Spinal cord (tissue), 10 donors: ENCODE measurements at places on chromosomes 2 and 18. TPM values are rescaled to one million over a fixed set of nuclear protein-coding genes. Genes with fewer than 3 reads are reported as not detected.
A peak's percentile ranks its signal among the peaks of the same experiment; 100 is the strongest.

DNA sequence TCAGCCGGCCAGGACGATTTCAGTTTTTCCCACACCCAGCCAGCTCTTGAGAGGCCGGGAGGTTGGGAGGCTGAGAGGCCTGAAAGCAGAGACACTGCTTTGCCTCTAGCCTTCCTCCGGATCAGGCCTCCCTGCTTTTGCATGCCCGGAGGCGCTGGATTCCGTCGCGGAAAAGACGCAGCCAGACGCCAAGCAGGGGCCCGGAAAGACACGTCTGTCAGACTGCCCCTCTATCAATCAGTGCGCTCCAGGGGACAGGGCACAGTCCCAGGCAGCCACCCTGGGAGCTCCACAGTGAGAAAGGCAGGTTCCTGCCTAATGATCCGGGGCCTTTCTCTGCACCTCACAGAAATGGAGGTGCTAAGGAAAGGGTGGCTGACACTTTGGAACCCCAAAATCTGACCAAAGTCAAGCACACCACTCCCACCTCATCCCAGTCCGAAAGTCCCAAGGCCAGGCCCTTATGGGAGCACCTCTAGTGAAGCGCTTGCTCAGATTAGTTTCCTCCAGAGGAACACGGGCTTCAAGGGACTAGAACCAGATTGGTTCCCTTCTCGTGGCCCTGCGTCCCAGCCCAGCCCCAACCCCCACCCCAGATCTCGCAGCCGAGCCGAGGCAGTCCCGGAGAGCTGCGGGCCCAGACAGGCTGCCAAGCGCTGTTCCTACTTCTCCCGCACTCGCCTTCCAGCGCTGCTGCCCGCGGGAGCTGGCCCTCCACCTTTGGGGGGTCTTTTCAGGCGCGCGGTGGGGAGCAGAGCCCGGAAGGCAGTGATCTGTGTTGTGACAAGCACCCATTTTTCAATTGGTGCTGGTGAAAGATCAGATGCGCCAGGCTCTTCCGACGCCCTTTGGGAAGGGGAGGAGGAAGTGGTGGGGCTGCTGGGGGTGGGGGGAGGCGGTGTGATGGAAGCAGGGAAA lies 5.0 kb downstream of the DLX1 start:
- H3K27ac ChIP-seq, result no peak overlapping the region
- peaks cover 44% of the 10 kb centered on the region for H3K4me1 ChIP-seq
- no peak overlapping the region for H3K4me3 ChIP-seq
- no peak for DNase-seq

GRCh38 chr2:189446780-189447179 lies 5.5 kb downstream of the WDR75 start:
- H3K27ac ChIP-seq, result no peak overlapping the region
- peaks cover 4% of the 10 kb centered on the region for H3K4me1 ChIP-seq
- H3K4me3 ChIP-seq, result no peak overlapping the region
- peaks cover 4% of the 10 kb centered on the region for H3K36me3 ChIP-seq
- no peak for DNase-seq
- no peaks in the 10 kb centered on the region for H3K27me3 ChIP-seq

DNA sequence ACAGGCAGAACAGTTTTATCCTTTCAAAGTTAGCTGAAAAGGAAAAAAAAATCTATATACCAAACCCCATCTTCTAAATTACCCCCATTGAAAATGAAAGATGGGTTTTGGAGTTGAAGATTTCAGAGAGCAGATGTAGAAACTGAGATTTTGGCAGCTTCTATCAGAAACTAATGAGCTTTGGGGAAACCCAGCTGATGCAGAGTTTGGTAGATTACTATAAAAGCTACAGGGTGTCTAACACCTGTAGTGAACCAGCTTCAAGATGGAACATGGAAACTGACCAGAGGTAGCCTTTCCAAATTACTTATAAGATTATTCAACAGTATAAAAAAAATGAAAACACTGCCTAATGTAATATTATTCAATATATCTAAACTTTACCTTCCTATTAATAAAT lies 583.1 kb downstream of the XIRP2 start:
- no peaks in the 10 kb centered on the region for H3K36me3 ChIP-seq
- no peaks in the 10 kb centered on the region for H3K27me3 ChIP-seq
- no peak overlapping the region for H3K4me3 ChIP-seq
- H3K4me1 ChIP-seq, result no peaks in the 10 kb centered on the region
- DNase-seq, result no peak

DNA sequence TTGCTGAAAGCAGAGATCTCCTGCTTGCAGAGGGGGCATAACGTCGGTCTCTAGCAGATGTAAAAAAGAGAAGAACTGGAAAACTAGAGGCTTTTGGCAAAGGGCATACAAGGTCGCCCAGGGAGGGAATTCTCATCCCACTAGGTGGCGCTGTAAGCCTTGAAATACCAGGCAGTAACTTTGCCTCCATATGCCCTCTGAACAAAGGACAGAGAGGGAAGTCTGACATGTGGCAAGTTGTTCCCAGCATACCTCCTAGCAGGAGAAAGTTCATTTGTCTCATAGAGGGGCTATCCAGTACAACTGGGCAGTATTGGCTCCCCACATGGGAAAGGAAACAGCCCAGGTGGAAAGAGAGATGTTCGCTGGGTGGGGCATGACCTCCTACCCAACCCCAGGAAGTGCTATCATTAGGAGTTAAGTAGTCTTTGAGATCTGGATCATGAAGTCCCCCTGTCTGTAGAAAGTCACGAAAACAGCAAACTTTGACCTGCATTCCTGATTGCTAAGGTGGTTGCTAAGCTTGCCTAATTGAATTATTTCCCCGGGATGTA lies 39.9 kb downstream of the STK17B start:
- H3K27me3 ChIP-seq, result no peaks in the 10 kb centered on the region
- no peaks in the 10 kb centered on the region for H3K36me3 ChIP-seq
- no peak overlapping the region for H3K27ac ChIP-seq
- H3K4me1 ChIP-seq, result no peaks in the 10 kb centered on the region

DNA sequence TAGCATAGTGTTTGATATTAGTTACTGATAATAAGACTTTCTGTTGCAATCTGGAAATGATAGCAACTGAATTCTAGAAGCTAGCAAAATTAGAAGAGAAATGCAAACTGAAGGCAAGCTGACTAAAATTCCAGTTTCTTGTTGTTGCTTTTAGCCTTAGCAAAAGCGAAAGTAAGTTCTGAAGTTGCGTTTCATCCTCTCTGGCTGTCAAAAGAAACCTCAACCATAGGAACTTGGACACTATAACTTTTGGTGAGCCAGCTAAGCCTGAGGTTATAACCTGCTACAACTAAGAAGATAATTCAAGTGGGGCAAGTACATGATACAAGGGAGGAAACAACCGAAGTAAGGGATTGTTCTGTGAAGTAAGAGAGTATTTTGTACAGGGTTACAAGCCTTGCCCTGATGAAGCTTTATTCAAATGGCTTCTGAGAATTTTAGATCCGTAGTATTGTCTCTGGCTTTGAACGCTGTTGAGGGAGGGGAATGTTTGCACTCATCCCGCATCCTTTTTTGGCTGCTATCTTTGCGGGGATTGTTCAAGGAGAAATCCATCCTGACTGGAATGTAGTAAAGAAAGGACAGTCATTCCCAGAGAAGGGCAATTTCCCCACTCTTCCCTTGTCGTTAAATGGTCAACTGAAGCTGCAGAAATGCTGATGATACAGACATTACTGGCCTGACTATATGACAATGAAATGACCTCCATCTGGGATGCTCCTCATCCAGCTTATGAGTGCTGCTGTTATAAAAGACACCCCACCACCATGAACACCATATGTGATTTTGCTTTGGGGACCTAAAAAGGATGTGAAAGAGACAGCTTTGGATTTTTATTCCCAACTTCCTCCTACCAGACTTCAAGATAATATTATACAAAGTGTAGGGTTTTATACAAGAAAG lies 7.0 kb upstream of the TMX3 start:
- no peaks in the 10 kb centered on the region for H3K4me1 ChIP-seq
- H3K36me3 ChIP-seq, result no peaks in the 10 kb centered on the region
- H3K4me3 ChIP-seq, result no peak overlapping the region
- H3K27me3 ChIP-seq, result no peaks in the 10 kb centered on the region

- H3K36me3 ChIP-seq, result no peaks in the 10 kb centered on the region
- H3K27me3 ChIP-seq, result no peaks in the 10 kb centered on the region
- H3K27ac ChIP-seq, result peak overlapping the region; percentile 57
- no peak overlapping the region for H3K4me3 ChIP-seq
- DNase-seq, result peak; percentile 23
Observed at GRCh38 chr2:143524119-143524553, 394.9 kb downstream of the ARHGAP15 start.

- peaks cover 23% of the 10 kb centered on the region for H3K36me3 ChIP-seq
- no peak overlapping the region for H3K4me3 ChIP-seq
- peaks cover 11% of the 10 kb centered on the region for H3K4me1 ChIP-seq
- H3K27me3 ChIP-seq, result no peaks in the 10 kb centered on the region
- no peak overlapping the region for H3K27ac ChIP-seq
Observed at GRCh38 chr2:172965433-172966212, 110.0 kb upstream of the MAP3K20 start.

DNA sequence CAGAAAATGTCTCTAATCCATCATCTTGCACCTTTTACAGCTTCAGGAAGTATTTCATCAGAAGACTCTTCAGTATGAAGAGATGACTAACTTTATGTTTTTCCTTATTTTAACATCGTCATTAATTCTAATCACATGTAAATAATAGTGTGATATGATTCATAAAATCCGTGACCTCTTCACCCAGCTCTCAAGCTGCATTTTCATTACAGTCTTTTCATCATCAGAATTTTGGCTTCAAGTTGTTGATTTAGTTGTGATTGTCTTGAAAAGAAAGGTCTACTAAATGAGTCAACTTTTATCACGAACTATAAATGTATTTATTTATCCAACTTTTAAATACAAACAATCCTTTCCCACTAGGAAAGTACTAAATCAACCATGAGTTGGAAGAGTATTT lies 410.3 kb downstream of the LRP1B start:
- H3K4me3 ChIP-seq, result no peak overlapping the region
- DNase-seq, result no peak
- H3K27me3 ChIP-seq, result no peaks in the 10 kb centered on the region
- no peak overlapping the region for H3K27ac ChIP-seq
- H3K36me3 ChIP-seq, result no peaks in the 10 kb centered on the region

SLC5A7 gene
- total RNA-seq, result 3.7 TPM

- H3K27me3 ChIP-seq, result peaks cover 3% of the 10 kb centered on the region
- peaks cover 5% of the 10 kb centered on the region for H3K4me1 ChIP-seq
- no peak overlapping the region for H3K4me3 ChIP-seq
- DNase-seq, result no peak
- no peak overlapping the region for H3K27ac ChIP-seq
Observed at GRCh38 chr18:57214976-57215375, 68.1 kb downstream of the BOD1L2 start.

DNA sequence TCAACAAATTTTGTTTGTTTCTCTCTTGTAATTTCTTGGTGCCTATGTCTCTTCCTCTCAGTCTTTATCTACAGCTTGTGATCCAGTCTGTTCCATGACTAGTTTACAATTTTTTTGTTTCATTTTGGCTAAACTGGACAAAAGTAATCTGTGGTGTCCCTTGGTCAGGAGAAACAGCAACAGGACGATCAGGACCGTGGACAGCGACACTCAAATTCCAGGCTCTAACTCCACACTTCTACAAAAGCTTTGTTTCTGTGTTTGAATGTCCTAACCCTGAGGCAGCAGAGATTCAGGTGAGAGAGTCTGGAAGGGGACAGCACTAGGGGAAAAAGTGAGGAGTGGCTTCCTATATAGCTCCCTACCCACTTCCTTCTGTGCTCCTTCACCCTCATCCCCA lies 593.3 kb upstream of the FANCL start:
- H3K27ac ChIP-seq, result no peak overlapping the region
- H3K36me3 ChIP-seq, result no peaks in the 10 kb centered on the region
- H3K27me3 ChIP-seq, result no peaks in the 10 kb centered on the region
- peak; percentile 9 for DNase-seq

- no peaks in the 10 kb centered on the region for H3K36me3 ChIP-seq
- H3K4me1 ChIP-seq, result no peaks in the 10 kb centered on the region
- no peaks in the 10 kb centered on the region for H3K27me3 ChIP-seq
- no peak overlapping the region for H3K27ac ChIP-seq
- no peak overlapping the region for H3K4me3 ChIP-seq
Observed at GRCh38 chr18:55185391-55185790, 226.1 kb upstream of the CCDC68 start.

DNA sequence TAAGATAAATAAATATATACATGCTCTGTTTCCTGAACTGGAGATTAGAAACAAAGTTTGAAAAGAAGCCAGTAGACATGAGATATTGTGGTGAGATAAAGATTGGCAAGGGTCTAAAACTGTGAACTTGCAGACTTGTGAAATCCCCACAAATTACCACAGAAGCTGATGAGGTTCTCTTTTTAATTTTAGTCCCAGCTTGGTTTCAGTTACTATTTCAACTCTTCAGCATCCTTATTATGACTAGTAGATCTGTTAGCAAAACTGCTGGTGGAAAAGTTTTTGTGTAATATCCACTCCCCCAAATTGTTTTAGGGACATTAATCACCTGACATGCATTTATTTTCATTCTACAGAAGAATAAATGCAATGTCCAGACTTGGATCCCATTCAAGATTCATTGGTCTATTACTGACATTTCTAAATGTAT lies 20.8 kb downstream of the RASGRP3 start:
- H3K27me3 ChIP-seq, result no peaks in the 10 kb centered on the region
- DNase-seq, result no peak
- no peak overlapping the region for H3K4me3 ChIP-seq
- no peaks in the 10 kb centered on the region for H3K4me1 ChIP-seq
- no peak overlapping the region for H3K27ac ChIP-seq

DNA sequence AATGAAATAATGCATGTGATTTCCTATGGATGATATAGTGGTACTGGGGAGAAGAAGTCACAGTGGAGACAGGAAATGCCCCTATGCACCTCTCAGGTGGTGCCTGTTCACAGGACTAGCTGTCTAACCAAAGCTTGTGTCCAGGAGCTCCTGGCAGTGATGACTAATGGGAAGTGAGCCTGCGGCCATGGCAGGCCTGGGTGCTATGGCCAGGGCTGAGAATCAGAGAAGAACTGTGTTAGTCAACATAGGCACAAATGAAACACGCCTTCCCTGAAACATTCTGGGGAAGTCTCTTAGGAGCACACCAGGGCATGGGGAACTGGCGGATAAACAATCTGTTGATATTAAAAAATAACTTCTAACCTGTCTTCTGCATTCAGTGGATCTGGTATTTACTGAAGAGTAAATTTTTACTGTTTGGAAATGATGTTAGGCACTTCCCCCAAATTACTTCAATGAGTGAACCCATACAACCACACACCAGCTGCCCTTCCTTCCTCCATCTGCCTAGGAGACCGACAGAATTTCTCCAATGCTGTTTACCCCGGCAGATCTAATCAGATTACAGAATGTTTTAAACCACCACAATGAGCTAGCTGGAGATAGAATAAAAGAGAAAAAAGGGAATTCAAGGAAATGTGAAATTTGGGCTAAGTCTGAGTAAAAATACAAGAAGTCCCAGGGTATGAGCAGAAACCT lies 67.4 kb downstream of the MEP1B start:
- H3K27ac ChIP-seq, result no peak overlapping the region
- H3K27me3 ChIP-seq, result no peaks in the 10 kb centered on the region
- H3K4me1 ChIP-seq, result no peaks in the 10 kb centered on the region
- H3K36me3 ChIP-seq, result no peaks in the 10 kb centered on the region

ADRA2B gene
- total RNA-seq, result 0.79 TPM
